ENCODE measurements at places on chromosomes 1 and 21.
A peak's percentile ranks its signal among the peaks of the same experiment; 100 is the strongest.

DNA sequence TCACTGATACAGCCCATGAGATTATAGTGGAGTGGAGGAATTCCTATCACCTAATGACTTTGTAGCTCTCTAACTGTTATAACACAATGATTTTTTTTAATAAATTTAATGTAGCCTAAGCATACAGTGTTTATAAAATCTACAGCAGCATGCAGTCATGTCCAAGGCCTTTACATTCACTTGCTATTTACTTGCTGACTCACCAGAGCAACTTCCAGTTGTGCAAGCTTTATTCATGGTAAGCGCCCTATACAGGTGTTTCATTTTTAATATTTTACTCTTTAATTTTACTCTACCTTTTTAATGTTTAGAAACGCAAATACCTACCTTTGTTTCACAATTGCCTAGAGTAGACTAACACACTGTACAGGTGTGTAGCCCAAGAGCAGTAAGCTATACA, 1652.2 kb downstream of the BRINP3 start:
- DNase-seq, result no peak

DNA sequence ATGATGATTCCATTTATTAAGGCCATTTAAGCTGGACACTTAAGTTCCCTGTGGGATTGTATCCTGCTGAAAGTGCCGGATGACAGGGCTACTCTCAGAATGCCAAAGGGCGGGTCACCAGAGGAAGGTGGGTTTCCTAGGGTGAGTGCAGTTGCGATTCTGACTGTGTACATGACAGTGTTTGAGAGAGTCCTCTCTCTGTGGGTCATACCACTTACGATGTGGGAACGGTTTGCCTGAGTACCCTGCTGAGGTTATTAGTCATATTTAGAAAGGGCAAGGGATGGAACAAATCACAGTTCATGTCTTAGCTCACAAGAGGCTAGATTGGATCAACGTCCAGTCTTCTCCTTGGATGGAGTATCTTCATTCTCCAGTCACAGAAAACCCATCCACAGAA, 461.9 kb downstream of the CAMTA1 start:
- DNase-seq, result no peak

DNA sequence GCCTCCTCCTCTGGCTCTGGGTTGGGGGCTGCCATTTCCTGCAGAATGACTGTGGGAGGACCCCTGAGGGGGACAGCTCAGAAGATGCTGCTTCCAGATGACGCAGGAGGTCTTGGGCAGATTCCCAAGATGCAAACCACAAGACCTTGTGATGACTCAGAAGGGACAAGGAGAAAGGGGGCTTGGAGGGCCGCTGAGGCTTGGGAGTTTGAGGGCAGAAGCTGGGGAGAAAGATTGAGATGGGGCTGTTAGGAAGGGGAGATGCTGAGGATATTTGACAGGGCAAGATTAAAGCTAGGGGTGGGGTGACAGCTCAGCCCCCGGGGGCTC, 7.5 kb downstream of the PTPRU start:
- no peak for DNase-seq

DNA sequence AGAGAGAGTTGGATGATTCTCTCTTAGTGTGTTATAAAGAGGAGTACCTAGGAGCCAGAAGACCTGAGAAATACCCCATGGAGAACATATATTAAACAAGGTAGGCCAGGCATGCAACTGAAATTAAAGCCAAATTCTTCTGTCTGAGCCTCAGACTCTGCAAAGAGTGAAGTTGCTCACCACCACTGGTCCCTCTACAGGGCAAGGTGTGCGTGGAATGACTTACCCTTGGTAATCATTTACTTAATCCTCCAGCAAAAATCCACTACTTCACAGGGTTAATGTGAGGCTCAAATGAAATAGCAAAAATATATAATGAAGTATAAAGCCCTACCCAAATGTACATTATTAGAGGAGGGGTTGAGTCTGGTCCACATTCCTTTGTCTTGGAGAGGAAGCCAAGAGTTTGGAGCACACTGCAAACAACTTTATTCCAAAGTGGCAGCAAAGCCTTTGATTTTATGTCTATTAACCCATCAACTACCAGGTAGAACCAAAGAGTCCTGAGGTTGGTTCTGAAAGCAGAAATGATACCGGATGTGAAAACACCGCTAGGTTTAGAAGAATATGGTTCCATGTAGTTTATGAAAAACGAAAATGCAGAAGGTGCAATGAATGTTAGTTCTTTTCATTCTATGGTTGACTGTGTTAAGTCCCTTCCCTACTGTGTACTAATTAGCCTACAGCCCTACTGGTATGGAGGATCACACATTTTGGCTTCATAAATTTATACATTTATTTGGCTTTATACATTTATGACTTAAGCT, 8.5 kb downstream of the SSR2 start:
- no peak for DNase-seq

- DNase-seq, result peak; percentile 74
Observed at GRCh38 chr1:24964811-24965570, 34.9 kb upstream of the RUNX3 start.

- no peak for DNase-seq
Observed at GRCh38 chr1:204920511-204920910, 49.8 kb downstream of the NFASC start.
